ENCODE measurements at places on chromosomes 7 and 10.

DNA sequence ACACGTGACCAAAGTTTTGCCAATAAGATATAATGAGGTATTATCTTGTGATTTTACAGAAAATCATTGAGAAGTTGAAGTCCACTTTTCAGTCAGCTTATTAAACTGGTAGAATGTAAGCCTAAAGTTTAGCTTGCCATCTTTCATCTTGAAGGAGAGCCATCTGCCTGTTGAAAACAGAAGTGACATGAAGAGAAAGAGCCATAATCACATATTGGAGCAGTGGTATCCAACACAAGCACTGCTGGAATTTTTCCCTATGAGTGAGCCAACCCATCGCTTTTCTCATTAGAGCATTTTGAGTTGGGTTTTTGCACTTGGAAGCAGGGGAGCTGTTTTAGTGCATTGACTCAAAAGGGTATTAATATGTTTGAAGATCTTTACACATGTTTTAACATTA, 117.6 kb upstream of the FERD3L start:
- DNase-seq: no peak

- DNase-seq: no peak
Measured at GRCh38 chr7:102304668-102305067, 18.0 kb downstream of the SH2B2 start.

- DNase-seq: no peak
Measured at GRCh38 chr7:107492875-107493274, 23.0 kb downstream of the GPR22 start.

GRCh38 chr7:45236666-45237065, 79.1 kb downstream of the RAMP3 start:
- no peak for DNase-seq

DNA sequence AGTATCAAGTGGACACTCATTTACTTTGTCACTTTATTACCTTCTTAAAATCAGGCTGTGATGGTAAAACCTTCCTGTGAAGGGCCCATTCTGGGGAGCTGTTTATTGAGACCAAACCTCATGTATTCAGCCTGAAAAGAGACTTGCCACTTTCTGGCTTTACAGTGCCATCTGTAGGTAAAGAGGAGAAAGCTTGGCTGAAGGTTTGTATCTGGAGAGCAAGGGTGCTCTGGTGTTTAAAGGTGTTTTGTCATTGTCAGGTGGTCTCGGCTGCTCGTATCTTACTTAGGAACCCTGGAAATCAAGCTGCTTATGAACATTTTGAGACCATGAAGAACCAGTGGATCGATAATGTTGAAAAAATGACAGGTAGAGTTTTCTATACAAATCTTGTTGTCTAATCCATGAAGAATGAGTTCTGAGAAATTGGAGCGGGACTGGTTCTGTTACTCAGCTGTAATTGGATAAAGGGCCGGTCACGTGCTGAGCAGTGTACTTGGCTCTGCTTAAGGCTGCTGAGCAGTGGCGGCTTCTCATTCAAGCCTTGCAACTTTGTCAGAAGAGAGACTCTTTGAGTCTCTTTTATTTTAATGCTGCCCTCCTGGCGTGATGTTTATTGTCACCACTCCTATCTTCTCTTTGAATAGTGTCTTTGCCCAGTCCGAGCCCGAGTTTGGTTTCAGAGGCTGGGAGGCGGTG, 46.9 kb downstream of the AP3M1 start:
- DNase-seq: no peak

DNA sequence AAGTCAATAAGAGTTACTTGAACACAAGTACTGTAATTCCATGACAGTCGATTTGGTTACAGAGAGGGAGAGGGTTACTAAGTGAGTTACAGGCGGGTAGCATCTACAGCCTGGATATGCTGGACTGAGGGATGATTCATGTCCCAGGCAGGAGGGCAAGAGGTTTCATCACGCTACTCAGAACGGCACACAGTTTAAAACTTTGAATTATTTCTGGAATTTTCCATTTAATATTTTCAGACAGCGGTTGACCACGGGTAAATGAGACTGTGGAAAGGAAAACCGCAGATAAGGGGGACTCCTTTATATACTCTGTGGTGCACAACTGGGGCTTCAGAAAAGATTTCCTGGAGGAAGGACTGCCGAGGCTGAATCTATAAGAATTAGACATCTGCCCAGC, 25.7 kb upstream of the LRRC4 start:
- DNase-seq: no peak

GRCh38 chr7:27555670-27556069, 107.0 kb downstream of the HIBADH start:
- no peak for DNase-seq

DNA sequence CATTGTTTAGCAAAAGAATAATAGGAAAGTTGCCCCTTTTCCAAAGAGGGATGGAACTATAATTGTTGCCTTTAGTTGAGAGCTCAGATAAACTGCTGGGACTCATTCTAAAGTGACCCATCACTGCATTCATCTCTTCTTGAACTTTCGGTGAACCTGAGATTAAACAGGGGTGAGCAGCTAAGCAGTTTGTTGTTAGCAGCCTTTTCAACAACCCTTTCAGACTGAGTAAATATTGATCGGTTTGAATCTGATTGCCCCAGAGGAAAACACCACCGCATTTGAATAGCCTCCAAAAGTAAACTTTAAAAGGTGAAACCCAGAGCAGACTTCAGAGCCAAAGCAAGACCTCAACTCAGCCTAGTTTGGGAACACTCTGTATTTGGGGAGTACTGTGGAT, 4.7 kb downstream of the HOXA1 start:
- DNase-seq: no peak

DNA sequence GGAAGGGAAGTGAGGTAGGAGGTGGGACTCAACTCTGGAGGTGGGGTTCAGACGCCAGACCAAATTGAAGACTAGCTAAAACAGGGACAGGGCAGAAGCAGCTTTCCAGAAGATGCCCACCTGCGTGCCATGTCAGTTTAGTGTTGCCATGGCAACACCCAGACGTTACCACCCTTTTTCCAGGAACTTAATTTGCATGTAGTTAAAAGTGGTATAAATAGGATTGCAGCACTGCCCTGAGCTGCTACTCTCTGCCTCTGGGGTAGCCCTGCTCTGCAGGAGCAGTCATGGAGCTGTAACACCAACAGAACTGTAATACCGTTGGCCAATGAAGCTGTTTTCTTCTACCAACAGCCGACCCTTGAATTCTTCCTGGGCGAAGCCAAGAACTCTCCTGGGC, 93.8 kb downstream of the PRKCQ start:
- DNase-seq: no peak

- DNase-seq: no peak
Measured at GRCh38 chr7:861222-861621, 15.1 kb upstream of the GET4 start.

DNA sequence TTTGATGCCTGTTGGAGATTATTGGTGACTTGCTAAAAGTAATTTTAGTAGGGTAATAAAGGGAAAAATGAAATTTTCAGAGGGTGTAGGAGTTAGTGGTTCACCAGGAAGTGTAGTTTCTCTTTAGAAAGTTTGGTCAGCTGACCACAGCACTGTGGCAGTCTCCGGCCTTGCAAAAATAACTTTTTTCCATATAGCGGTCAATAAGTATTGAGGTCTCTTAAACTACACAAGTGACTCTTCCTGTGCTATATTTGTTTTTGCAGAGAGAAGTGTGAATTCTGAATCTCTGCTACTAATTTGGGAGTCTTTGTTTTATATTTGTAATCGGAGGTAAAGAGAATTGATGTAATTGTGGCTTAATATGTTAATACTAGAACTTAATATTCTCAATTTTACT, 24.3 kb downstream of the PTPN12 start:
- DNase-seq: no peak

GRCh38 chr10:35927990-35928488, 285.9 kb upstream of the FZD8 start:
- DNase-seq: no peak

GRCh38 chr7:17855202-17855601, 85.1 kb downstream of the SNX13 start:
- no peak for DNase-seq

GRCh38 chr7:152967958-152968357, 208.4 kb downstream of the ACTR3B start:
- DNase-seq: no peak

DNA sequence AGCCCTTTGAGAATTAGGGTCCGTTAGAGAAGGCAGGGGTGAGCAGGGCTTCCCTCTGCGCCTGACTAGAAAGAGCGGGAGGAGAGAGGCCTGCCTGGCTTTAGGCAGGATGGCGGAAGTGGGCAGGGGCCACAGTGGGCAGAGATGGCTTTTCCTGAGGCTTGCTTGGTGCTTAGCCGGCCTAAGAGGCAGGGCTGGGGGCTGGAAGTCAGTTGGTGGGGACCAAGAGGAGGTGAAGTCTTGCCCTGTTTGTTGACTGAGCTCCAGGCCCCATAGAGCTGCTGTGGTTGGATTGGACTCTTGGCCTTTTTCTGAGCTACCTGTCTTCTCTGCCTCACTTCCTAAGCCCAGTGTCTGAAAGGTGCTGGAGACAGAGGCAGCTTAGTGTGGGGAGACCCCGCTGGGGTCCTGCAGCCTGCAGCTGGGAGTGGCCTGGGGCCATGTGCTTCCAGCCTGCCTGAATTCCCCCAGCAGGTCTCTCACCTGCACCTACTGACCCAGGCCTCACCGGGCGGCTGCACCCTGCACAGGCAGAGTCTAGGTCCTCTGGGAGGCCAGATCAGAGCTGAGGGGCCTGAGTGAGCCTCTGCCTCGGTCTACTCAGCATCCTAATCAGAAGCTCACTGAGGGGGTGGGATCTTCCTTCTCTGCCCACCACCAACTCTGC, 4.8 kb downstream of the FAM241B start:
- no peak for DNase-seq

GRCh38 chr7:125516194-125516593, 586.6 kb upstream of the POT1 start:
- no peak for DNase-seq

DNA sequence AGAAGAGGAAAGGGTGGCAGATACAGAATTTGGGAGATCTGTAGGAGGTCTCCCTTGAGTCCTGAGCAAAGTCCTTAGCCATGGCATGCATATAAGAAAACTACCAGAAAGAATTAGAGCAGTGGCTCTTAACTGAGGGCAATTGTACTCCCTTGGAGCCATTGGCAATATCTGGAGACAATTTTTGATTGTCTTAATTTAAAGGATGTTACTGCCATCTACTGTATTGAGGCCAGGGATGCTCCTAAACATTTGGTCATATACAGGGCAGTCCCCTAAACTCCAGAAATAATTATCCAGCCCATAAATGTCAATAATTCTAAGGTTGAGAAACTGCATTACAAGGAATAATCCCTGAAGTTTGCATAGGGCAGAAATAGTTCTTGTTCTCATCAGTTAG, 136.4 kb upstream of the ODAD2 start:
- DNase-seq: no peak

DNA sequence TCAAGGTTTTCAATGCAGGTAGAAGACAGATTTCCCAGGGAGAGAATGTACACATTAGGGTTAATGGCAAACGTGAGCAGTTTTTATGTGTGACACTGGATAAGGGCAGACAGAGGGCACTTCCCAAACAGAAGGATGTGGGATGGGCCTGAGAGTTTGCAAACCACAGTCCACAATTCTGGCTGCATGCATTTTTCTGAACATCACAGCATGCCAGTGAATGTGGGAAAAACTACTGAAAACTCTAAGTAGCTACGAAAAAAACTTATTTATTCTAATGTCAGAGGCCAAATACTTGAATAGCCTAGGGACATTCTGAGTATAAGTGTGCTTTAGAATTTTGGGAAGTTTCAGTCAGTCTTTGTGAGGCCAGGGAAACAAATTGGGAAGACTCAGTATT, 145.9 kb downstream of the NRCAM start:
- DNase-seq: no peak

DNA sequence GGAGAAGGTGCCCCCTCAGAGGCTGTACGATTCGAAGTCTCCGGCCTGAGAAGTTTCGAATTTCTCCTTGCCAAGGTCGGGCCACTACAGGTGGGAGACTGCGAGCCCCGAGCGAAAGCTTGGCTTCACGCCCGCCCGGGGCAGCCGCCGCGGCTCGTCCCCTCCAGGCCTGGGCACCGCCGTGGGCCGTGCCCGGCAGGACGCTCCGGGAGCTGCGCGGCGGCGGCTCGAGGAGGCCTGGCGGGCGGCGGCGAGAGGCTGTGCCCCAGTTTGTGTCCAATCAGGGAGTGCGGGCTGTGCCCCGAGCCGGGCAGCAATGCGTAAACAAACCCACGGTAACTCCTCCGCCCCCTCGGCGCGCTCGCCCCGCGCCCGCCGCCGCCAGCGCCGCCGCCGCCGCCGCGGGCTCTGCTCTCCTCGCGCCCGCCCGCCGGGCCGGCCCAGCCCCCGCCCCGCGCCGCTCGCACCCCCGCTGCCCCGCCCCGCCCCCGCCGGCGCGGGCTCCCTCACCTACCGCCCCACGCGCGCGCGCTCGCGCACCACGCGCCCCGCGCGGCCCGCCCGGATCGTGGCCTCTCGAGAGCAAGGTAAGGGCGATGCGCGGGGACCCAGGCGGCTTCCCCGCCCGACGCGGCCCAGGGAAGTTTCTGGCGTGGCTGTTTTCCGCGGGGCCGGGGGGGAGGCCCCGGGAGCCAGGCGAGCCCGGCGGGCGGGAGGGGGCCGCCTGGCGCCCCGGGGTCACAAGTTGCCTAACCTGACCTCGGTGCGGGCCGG, 57.8 kb upstream of the PCGF5 start:
- DNase-seq: peak; percentile 47

DNA sequence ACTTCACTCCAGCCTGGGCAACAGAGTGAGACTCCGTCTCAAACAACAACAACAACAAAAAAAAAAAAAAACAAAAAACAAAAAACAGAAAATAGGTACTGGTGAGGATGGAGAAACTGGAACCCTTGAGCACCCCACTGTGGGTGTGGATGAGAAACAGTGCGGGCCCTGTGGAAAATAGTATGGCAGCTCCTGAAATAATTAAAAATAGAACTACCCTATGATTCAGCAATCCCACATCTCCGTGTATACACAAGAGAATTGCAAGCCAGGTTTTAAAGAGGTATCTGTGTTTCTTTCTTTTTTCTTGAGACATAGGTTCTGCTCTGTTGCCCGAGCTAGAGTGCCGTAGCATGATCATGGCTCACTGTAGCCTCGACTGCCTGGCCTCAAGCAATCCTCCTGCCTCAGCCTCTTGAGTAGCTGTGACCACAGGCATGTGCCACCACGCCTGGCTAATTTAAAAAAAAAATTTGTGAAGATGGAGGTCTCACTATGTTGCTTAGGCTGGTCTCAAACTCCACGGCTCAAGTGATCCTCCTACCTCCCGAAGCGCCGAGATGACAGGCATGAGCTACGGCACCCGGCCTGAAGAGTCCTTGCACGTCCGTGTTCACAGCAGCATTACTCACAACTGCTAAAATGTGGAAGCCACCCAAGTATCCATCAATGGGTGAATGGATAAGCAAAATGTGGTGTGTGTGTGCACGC, 39.5 kb downstream of the EBF3 start:
- no peak for DNase-seq

Measured in stimulated activated CD4-positive, alpha-beta T cell treated with anti-CD3 and anti-CD28 coated beads, Interleukin-1b, Interleukin-23, amount 100 ng/mL, for 1 hour (primary cell).